Stimulated activated naive CD4-positive, alpha-beta T cell treated with Interleukin-2 at 50 U/mL for 16 hours (primary cell): ENCODE measurements at places on chromosomes 11 and 22.

GRCh38 chr11:4636962-4637661, at the start of gene OR51D1:
TSS of gene OR51D1 (plus strand) at chr11:4637477. CDS start at chr11:4639791, 2,314 bp downstream.
- DNase-seq: peak; percentile 57

DNA sequence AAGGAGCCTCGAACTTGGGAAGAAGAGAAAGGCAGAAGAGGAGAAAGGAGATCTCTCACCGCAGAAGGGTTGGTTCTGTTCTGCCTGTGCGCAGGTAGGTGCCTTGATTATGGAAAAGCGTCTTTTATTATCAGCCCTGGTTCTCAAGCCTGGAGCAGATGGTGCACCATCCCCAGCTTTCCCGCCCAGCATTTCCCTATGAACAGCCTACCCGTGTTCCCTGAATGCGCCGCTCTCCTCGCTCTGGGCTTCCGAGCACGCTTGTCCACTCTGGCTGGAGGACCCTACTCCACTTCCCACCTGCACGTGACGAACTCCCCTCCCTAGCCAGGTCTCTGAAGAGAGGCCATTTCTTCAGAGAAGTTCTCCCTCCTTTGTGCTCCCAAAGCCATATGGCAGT, 15.2 kb downstream of the IGSF9B start:
- DNase-seq: no peak

- no peak for DNase-seq
Observed at GRCh38 chr11:72114570-72114969, 2.1 kb upstream of the ANAPC15 start.

GRCh38 chr11:41866525-41866924, 407.1 kb upstream of the LRRC4C start:
- DNase-seq: no peak

DNA sequence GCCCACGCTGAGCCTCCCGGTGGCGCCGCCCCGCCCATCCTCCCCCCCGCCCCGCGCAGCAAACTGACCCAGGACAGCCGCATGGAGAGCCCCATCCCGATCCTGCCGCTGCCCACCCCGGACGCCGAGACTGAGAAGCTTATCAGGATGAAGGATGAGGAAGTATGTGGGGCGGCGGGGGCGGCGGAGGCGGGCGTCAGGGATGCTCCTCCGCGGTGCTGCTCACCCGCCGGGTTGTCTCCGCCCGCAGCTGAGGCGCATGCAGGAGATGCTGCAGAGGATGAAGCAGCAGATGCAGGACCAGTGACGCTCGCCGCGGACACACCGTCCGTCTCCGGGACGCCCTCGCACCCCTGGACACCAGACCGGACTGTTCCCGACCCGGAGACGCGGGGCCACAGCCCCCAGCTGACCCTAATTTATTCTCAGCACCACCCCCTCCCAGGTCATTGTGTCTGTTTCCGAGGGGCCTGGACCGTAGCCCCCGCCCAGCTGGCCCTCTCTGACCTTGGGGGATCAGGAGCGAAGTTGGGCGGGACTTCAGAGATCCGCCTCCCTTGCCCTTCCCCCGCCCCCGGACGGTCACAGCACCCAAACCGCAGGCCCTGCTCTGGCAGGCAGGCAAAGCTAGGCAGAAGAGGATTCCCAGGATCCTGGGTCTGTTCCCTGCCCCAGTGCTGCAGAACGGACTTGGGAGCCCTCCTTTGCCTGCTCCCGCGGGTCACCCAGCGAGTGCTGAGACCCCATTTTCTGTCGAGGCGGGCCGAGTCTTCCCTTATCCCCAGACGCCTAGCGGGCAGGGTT, 959 bp upstream of the GP1BB start:
- no peak for DNase-seq

GRCh38 chr11:77470504-77470903, 3.4 kb downstream of the PAK1 start:
- no peak for DNase-seq

GRCh38 chr11:14026961-14027360, 64.4 kb downstream of the SPON1 start:
- DNase-seq: no peak

- DNase-seq: no peak
Observed at GRCh38 chr11:60899046-60899936, 7.1 kb downstream of the PRPF19 start.

GRCh38 chr22:34760276-34761008, 305.5 kb upstream of the ISX start:
- DNase-seq: no peak

DNA sequence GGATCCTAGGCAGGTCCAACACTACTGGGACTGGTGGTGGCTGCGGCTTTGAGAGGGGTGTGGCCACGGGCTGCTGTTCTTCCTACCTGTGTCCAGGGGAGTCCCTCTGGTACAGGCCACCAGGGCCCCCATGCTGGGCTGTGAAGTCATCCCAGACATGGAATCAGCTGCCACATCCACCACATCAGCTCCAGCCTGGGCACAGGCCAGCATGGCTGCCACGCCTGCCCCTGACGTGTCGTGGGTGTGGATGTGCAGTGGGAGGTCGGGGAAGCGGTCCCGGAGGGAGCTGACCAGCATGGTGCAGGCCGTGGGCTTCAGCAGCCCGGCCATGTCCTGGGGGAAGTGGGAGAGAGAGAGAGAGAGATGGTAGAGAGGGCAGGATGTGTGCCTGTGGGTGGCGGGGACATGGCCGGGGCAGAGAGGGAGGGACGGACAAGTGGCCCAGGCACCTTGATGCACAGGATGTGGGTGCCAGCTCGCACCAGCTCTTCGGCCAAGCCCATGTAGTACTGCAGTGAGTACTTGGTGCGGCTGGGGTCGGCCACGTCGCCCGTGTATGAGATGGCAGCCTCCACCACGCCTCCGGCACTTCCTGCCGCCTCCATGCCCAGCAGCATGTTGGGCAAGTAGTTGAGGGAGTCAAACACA, 6.2 kb upstream of the LRFN4 start:
- no peak for DNase-seq

GRCh38 chr22:37320726-37321677, 38.7 kb downstream of the CYTH4 start:
- DNase-seq: no peak

GRCh38 chr11:60870276-60870675, 2.9 kb downstream of the ZP1 start:
- DNase-seq: no peak

DNA sequence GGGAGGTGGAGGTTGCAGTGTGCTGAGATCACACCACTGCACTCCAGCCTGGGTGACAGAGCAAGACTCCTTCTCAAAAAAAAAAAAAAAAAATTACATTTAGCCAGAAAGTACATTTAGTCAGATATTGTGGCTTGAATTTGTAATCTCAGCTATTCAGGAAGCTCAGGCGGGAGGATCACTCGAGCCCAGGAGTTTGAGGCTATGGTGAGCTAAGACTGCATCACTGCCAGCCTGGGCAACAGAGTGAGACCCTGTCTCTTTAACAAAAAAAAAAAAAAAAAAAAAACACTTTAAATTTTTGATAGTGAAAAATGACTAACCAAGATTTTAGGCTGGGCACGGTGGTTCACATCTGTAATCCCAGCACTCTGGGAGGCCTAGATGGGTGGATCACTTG, 27.3 kb downstream of the MRTFA start:
- DNase-seq: no peak

GRCh38 chr22:17569971-17570511, 6.7 kb downstream of the SLC25A18 start:
- DNase-seq: no peak

DNA sequence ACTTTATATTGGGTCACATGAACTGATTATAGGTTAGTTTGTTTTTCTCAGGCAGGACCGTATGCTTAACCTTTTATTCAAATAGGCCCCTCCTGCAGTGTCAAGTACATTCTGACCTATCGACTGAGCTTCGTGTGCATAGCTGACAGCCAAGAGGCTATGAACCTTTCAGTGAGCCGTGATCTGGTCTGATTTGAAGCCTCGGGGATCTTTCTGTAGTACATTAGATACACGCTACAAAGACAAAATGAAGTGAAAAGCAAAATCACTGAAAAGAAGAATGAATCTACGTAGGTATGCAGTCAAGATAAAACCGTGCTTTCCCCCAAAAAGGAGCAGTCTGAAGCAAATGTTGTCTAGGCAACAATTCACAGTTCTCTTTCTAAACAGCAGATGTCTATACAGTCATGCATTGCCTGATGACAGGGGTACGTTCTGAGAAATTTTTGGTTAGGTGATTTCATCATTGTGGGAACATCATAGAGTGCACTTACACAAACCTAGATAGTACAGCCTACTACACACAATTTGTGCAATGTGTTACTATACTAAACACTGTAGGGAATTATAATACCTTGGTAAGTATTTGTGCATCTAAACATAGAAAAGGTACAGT, 18.1 kb downstream of the JHY start:
- DNase-seq: no peak
